ENCODE measurements at places on chromosomes 1 and 21.

- DNase-seq: no peak
These were observed 149.7 kb downstream of the TGFBR3 start for GRCh38 chr1:91736146-91736714.

DNA sequence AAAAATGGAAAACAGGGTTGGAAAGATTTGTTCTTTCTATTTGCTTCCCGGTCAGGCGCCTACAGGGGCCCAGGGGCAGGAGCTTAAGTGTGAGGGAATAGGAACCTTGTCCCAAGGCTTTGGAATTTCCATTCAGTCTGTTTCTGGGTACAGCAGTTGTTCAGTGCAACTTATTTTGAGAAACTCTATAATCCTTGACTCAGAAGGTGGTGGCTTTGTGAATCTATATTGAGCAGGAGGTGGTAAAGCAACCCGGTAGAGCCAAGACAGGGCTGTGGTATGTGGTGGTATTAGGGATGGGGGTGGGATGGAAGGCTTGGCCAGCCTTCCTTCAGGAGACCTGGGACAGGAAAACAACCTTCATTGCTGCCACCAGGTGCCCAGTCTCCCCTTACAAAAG lies 20.0 kb downstream of the GJA5 start:
- no peak for DNase-seq

GRCh38 chr1:121444096-121444495 lies 259.3 kb downstream of the SRGAP2C start:
- no peak for DNase-seq

- DNase-seq: no peak
These were observed 97.8 kb upstream of the PDE4B start for GRCh38 chr1:65694933-65695332.

DNA sequence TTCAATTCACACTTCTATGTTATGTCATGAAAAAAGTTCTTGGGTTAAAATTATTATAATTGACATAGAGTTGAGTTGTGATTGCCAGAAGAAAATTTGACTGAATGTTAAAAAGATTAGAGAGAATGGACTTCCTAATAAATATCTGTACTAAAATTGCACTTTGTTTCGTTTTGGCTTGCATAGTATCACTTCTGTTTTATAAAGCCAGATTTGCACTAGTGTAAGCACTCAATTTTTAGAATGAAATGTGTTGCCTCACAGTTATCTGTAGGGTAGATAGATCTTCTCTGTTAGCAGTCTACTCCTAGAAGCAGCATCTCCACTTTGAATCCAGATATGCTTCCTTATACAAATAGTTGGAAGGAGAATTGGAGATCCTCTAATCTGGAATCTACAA lies 95.2 kb upstream of the MPC2 start:
- DNase-seq: no peak

- DNase-seq: no peak
These were observed 26.4 kb downstream of the LRRC53 start for GRCh38 chr1:74486036-74486435.

DNA sequence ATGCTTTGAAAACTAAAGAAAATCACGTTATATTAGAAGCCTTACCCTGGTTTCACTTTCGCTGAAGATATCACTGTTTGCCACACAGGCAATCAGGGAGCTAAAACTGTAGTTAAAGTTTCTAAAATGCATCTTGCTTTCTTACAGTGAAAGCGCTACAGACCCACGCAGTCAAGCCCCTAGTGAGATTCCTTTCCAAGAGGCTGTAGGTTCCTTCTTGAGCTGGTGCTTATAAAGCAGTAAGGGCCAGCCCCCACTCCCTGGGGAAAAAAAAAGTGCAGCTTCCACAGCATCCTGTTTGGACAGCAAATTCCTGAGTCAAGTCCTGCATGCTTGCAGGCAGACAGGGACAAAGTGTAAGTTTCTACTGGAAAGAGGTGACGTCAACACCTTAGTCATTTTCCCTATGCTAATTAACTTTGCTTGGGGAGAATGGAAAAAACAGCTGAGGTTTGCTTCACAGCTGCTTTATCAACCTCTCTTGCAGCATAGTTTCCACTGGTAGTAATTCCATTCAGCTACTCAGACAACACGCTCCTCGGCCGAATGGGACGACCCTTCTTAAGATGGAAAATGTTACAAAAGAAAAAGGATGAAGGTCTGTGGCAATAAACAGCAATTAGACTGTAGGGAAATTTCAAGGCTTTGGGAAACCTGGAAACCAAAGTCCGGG lies 14.7 kb upstream of the KCNE1 start:
- peak; percentile 100 for DNase-seq

GRCh38 chr1:61640531-61641530 lies 84.1 kb downstream of the TM2D1 start:
- no peak for DNase-seq

DNA sequence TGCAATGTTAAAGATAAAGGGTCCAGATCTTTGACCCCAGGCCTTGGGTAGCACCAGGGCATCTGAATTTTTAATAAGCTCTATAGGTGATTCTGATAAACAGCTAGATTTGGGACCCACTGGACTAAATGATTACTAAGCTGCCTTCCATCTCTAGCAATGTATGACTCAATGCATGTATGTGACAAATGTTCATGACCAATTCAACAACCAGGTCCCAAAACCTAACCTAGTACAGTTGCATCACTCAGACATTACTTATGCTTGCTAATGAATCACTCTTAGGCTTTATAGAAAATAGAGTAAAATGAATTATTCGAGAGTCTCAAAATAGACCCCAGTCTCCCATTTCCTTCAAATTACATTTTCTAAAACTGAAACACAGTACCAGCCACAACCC lies 35.5 kb downstream of the RCAN1 start:
- peak; percentile 27 for DNase-seq

DNA sequence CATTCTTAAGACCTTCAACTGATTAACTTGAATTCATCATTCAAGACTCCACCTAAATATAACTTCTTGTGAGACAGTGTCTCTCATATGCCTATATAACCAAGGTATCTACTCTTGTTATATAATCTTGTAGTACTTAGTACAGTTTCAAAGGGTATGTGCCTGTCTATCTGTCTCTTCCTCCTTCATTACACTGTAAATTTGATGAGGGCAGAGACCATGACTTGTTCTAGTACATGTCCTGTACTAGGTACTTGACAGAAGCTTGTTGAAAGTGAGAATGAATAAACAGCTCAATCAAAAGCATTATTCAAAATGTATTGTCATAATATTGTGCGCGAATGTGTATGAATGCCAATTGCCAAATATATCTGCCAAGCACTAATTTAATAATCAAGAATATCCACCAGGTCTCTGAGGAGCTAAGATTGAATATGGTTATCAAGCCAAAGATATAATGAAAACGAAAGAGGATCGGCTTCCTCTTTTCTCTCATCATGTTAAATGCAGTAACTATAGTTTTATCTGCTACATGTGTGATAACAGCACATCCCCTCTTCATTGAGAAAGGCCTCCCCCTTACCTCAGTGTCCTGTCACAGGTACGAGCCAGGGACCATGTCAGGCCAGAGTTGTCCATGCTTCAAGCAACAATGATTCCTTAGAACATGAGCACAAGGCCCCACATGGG lies 117.3 kb downstream of the UCHL5 start:
- no peak for DNase-seq

DNA sequence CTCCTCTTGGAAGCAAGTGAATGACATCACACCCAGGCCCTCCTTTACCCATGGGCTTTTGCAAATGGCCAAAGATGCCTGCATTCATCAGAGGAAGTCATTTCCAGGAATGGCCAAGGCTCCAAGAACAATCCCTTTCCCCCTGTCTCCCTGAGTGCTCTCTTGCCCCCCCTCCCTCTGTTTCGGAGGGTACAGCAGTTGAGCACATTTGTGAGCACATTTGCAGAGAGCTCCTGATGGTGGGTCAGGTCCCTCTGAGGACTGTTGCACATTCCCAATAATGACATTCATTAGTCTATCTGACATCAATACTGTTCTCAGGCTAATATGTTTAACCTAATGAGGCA lies 113.4 kb downstream of the MATN1 start:
- no peak for DNase-seq

DNA sequence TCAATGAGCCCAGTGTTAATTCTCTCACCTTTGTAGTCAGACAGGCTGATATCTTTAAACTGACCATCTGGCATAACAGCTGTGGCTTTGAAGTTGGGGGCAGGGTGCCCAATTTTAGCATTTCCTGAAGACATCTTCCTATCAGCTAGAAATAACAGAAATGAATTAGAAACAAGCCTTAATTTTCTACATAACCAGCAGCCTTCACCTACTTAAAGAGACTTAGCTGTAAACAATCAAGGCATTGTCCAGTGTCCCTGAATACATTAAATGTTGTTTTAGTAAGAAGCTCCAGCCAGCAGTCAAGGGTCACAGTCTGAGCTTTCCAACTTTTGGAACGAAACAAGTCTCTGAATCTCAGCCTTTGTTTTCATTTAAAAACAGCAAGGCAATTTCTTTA lies 2.8 kb downstream of the PRDX1 start:
- peak; percentile 20 for DNase-seq

DNA sequence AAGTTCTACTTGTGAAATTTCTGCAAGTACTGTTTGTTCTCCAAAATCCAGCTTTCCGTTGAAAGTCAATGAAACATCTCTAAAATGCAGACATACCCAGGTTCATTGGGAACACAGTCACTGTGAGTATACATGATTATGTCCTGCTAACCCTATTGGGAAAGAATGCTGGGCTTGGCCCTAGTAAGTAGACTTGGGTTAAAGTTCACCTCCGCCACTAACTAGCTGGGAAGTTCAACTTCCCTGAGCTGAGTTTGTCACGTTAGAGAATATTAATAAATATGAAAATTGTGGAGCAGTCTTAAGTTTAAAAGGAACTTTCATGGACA lies 10.5 kb upstream of the PGD start:
- no peak for DNase-seq

- no peak for DNase-seq
These were observed 125.3 kb upstream of the NGF start for GRCh38 chr1:115463347-115463746.

- no peak for DNase-seq
These were observed 83.1 kb upstream of the CTTNBP2NL start for GRCh38 chr1:112312879-112313278.

DNA sequence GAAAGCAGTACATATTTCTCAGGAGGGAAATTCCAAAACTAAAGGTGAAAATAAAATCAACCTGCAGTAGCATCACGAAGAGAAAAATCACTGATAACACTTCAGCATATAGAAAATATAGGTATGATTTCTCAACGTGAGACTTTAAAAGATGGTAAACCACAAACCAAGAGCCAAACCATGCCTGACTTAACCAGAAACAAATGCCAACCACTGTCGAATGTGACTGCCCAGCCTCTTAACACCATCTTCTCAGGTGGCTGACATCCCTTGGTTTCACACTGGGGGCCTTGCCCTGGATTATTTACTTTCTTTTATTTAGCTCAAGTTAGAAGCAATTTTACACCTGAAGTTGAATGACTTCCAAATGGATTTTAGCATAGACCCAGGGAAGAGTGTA lies 10.1 kb downstream of the HMGCS2 start:
- no peak for DNase-seq

DNA sequence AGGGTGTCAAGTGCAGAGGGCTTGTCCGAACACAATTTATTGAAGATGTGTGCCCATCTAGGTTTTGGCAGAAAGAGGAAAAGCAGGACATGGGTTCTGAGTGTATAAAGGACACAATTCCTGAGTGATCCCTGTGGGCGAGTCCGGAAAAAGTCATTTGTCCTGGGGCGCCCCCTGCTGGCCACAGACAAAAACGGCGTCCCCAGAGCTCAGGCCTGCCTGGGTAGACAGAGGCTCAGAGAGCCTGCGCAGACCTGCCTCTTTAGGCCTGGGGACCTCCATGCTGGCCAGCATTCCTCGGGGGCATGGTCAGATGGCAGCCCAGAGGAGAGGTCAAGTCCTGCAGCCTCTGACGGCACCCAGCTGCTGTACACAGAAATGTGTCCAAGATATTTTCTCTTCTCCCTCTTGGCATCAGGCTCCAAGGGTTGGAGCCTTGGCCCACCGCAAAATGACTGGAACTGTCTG lies 65.5 kb upstream of the LRP8 start:
- DNase-seq: peak; percentile 69

DNA sequence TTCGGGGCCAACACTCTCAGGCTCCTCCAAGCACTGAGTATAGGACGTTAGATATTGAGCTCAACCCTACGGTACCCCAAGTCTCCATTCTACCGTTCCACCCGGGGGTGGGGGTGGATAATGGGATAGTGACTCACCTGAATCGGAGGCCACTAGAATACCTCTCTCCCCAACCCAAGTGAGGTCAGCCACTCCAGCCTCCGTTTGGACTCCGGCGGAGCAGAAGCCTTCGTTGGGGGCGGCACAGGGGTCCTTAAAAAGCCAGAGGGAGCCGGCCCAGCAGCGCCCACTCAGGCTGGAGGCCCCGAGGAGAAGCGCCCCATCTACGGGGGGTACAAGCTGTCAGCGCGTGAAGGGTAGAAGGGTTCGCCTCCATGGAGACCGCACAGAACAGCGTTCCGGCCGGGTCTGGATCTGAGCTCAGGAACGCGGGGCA lies 556 bp downstream of the WDR77 start:
- DNase-seq: no peak

DNA sequence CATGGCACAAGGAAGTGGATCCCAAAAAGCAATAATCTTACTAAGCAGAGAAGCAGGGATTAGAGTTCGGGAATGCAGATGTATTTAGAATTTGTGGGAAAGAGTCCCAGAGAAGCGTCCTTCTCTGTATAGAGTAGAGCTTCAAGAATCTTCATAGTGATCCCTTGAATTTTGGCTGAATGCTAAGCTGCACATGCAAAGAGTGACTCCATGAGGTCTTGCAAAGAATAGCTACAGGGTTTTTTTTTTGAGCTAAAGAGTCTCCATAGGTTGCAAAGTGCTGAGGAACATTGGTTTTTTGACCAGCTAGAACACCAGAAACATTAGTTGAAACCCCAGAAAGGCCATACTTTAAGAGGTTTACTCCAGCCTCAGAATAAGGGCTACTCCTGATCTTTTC lies 206.7 kb downstream of the CTH start:
- no peak for DNase-seq

GRCh38 chr1:168190403-168190802 lies 11.6 kb downstream of the TIPRL start:
- DNase-seq: no peak

GRCh38 chr1:151994956-151995355 lies 1.3 kb upstream of the S100A10 start:
- peak; percentile 93 for DNase-seq

DNA sequence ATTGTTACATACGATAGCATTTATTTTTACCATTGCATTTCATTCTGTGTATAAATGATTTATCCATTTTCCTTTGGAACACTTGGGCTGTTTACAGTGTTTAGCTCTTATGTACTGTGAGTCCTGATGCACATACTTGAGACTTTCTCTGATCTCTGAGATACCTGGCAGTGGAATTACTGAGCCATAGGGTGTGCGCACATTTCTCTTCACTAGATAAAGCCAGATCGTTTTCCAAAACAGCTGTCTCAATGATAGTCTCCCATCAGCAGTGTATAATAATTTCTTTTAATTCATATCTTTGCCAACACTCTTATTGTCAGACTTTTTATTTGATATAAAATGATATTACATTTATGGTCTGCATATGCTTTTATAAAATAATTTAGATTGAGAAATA lies 66.2 kb downstream of the VPS13D start:
- no peak for DNase-seq

- DNase-seq: peak; percentile 58
These were observed 234.7 kb downstream of the TOMM20 start for GRCh38 chr1:234893725-234894630.

All from fibroblast of pulmonary artery (primary cell).